SJSA1 (cell line): ENCODE measurements at places on chromosomes 12 and 14. TPM values are rescaled to one million over a fixed set of nuclear protein-coding genes. Genes with fewer than 3 reads are reported as not detected.
A peak's percentile ranks its signal among the peaks of the same experiment; 100 is the strongest.

DNA sequence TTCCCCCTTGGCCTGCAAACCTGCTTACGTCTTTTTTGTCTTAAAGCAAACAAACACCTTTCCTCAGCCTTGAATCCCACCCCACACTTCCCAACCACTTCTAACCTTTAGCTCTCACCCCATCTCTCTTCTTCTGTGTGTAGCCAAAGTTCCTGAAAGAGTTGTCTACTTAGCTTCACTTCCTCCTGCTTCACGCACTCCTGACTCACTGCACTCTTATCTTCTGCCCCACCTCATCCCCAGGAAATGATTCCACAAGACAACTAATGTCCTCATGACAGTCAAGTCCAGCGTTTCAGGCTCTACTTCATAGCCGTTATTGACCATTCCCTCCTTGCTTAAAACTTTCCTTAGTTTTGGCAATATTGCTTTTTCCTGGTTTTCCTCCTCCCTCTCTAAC is 22.4 kb downstream of the EIF2B2 start:
- DNase-seq = no peak

- no peak for DNase-seq
Observed at GRCh38 chr14:74856366-74856765, 19.6 kb downstream of the PROX2 start.

DNA sequence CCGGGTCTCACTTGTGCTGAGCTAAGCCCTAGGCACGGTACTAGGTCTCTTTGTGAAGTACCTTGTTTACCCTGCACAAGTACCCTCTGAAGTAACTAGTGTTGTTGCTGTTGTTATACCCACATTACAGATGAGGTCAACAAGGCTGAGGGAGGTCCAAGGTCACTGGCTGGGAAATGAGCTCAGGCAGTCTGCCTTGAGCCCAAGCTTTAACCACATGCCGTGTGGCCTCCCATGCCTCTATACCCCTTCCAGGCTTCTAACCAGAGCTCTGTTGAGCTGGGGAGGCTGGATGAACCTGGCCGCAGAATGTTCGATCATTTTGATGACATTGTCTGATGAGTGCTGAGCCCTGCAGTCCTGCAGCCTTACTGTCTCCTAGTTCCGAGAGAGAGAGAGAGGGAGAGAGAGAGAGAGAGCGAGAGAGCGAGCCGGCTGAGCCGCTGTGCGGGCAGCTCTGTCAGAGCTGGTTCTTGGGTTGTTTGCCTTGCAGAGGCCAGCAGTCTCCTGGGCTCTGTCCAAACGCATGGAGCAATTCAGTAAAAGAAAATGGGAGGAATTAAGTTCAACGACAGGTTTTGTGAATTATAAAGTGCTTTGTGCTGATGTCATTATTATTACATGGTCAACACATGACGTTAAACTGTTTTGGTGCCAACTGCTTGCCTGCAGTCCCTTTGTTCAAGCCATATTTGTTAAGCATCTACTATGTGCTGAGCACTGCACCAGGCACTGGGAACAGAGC is 13.1 kb downstream of the JDP2 start:
- DNase-seq = no peak

DNA sequence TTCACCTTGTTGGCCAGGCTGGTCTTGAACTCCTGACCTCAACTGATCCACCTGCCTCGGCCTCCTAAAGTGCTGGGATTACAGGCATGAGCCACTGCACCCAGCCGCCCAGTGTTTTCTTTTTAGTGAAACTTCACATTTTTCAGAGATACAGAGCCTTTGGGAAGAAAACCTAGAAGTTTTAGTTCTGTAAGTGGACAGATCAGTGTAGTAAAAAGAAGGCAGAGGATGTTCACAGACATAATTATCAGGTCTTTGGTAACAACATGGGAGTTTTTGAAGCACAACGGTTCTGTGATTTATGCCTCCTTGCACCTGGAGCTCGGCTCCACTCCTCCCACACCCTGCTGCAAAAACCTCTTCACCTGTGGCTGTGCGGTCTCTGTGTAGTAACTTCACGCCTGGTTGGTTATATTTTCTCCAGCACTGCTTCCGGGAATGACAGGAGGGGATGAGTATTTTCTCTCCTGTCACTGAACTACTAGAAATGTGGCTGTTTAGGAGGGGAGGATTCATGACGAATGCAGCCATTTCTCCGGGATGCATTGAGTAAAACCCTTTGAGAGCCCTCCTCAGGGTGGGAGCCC is 67.0 kb downstream of the ARF6 start:
- no peak for DNase-seq

GRCh38 chr12:58504143-58504938 is 416.0 kb downstream of the LRIG3 start:
- no peak for DNase-seq

DNA sequence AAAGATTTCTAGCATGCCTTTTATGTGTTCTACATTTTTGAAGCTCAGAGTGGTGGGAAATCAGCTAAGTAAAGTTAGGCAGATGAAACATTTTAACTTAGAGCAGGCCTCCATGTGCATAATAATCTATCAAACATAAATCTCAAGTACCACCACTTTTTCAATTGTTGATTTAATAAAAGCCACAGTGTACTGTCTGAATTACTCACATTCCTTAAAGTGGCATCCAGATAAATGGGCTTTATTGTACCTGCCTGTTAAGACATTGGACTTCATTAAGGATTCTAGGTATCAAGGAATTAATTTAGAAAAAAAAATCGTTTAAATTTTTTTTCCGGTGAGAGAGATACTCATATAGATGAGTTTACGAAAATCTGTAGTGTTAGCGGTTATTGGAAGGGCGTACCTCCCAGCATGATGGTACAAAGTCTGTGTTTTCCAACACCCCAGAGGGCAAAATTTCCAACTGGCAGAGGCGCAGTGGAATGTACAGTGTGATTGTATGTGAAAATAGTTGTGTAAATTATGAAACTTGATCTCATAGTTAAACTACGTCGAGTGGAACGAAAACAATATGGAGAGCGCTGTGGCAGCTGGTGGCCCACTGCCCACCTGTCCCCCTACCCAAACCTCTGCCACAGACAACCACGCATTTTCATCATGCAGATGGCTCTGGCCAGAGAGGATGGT is 25.0 kb downstream of the ELK3 start:
- DNase-seq = no peak

DNA sequence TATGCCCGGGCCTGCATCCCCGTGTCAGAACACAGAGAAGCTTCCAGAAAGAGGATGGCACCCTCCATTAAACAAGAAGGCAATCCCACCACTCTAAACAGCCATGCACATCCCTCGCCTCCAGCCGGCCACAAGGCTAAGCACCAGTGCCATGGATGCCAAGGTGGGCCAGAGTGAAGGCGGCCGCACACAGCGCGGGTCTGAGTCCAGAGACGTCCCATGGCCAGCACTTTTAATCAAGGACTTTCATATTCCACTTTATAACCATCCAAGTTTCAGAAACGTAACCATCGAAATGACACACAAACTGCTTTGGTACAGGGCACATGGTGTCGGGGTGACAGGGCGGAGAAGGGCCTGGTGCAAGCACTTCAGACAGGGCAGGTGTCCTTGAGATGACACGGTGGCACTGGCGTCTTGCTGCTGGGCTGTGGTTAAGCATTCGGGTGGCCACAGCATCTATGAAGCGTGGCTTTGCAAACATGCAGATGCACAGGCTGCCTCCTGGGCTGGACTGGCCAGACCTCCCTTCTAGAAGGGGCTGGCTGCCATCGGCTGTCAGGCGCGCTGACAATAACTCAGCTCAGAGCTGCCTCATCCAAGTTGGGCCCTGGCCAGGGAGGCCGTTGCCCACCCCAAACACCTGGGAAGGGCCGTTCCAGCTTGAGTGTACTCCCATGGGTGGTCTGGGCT is 117.2 kb downstream of the RFLNA start:
- DNase-seq = no peak

DNA sequence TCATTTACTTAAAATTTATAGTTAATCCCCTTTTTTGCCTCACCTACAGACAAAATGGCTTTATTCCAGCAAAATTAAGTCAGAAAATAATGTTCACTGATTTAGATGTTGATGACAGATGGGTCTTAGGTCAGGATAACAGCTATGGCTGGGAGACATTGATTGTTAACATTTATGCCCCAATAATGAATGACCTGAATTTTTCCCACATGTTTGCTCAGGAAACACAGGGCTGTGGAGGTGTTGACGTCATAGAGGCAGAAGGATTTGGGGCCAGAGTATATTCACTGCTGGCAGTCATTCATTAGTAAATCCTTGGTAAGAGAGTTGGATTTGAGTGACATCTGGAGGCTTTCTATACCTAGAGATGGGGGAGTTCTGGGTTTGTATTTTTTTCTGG is 121.3 kb downstream of the PDE3A start:
- DNase-seq = no peak

DNA sequence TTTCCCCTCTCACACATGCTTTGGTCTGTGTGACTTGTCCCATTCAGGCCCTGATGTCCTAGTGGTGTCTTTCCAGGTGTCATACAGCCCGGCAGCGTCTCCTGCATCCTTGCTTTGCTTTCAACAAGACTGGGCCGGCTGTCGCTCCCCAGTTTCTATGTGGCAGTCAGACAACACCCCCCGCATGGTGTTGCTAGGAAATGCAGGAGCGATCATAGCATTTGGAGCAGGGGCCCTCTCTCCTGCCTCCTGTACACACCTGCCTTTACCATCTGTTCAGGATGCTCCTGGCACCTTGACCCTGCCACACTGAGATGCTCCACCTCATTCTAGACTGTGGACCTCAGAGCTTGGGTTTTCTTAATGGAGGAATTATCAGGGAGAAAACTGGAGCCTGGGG is 29.5 kb downstream of the CACNA1C start:
- no peak for DNase-seq

DNA sequence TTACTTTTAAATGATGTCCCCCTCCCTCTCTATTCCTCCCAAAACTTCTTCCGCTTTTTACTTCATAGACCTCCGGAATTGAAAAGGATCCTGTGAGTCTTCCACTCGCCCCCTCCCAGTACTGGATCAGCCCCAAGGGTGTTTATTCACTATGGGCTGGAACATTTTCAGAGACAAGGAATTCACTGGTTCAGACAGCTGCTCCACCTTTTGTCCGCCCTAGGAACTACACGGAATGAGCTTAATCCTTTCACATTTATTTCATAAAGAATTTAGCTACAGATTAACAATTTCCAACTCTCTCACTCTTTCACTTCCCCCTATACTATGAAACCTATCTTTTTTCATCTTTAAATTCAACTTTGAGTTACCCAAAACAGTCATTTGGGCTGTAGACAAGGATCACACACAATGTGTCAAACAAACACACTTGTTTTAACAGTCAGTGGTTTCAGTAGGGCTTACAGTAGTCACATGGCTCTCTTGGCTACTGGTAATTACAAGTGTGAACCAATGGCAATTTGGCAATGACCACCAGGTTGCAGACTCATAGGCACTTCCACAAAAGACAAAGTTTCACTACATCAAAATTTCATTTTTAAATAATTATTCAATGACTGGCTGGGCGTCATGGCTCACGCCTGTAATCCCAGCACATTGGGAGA is 20.6 kb downstream of the CNIH1 start:
- DNase-seq = no peak

- DNase-seq = no peak
Observed at GRCh38 chr12:104183443-104183842, 32.1 kb upstream of the TXNRD1 start.

GRCh38 chr14:106309423-106309822 is 783.0 kb downstream of the TMEM121 start:
- no peak for DNase-seq

DNA sequence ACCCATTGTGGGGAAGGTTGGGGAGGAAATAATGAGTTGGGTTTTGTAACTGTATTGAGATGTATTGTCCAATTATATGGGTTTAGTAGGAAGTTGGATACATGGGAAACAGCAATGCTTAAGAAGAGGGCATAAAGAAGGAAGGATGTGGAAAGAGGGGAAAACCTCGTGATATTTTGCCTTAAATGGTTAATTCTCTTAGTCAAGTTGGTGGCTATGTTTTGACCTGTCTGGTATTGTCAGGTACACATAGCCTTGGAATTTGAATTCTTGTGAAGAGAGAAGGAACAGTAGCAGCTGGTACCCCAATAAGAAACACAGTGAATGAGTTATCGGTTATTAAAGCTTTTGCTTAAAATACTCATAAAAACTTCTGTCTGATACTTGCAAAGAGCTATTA is 32.6 kb upstream of the SLC2A13 start:
- no peak for DNase-seq

GRCh38 chr14:79011091-79011919 is 841.1 kb downstream of the NRXN3 start:
- peak; percentile 53 for DNase-seq

- no peak for DNase-seq
Observed at GRCh38 chr14:98974113-98974512, 297.9 kb downstream of the BCL11B start.

DNA sequence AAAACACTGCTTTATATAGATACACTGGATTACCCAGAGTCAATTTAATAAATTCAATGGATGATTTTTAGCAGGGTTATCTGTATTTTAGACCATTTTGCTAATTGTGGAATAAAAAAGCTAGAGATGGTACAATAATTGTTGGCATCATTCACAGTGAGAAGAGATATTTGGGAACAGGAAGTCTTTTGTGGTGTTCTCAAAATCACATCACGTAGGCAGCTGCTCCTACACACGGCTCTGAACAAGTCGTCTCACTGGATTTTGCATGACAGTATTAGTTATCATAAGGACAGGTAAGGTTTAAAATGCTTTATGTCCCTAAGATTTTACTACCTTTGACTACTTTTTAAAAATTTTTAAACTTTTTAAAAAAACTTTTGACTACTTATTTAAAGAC is 52.0 kb downstream of the PAPLN start:
- no peak for DNase-seq

- no peak for DNase-seq
Observed at GRCh38 chr12:52155048-52155868, 36.6 kb downstream of the KRT80 start.

DNA sequence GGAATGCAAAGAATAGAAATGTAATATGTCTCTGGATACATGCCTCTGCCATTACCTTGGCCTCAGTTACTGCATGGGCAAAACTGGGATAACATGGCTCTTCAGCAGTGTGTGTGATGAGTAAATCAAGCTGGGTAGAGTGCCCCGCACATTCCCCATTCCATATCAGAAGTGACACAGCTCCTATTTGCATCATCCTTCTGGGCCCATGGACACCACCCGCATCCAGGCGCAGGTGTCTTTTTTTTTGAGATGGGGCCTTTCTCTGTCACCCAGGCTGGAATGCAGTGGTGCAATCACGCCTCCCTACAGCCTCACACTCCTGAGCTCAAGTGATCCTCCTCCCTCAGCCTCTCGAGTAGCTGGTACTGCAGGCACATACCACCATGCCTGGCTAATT is 31.6 kb downstream of the KRT76 start:
- peak; percentile 89 for DNase-seq

DNA sequence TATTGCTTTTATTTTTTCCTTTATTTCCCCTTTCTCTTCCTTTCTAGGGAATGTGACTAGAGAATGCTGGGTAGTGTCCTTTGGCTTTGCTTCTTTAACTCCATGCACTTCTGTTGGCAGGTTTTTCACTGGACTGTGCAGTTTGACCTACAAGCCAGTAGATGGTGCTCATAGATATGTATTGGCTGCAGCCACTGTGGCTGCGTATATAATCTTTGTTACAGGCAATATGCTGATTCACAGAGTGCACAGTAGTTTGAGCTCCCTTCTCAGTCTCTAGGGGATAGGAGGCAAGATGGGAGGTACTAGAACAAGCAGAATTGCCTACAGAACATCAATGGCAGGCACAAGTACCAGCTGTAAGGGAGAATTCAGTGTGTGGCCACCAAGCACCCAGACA is 503.5 kb downstream of the LRFN5 start:
- DNase-seq = no peak

HOXC12 gene
- total RNA-seq = 8.6 and 11.0 TPM in 2 replicates

FAM181A gene
- total RNA-seq = not detected in 2 replicates

LMO3 gene
- not detected in 2 replicates for total RNA-seq

MYRFL gene
- not detected in 2 replicates for total RNA-seq

LALBA gene
- total RNA-seq = not detected in 2 replicates

KRT75 gene
- not detected in 2 replicates for total RNA-seq

MGST1 gene
- total RNA-seq = not detected in 2 replicates
